Mucosa of descending colon (tissue), 3 donors: ENCODE measurements at places on chromosomes 5 and 9.

GRCh38 chr5:57152316-57152715 is 21.5 kb upstream of the GPBP1 start:
- DNase-seq = no peak

- DNase-seq = no peak
Measured at GRCh38 chr5:14718778-14719177, 54.3 kb downstream of the OTULIN start.

DNA sequence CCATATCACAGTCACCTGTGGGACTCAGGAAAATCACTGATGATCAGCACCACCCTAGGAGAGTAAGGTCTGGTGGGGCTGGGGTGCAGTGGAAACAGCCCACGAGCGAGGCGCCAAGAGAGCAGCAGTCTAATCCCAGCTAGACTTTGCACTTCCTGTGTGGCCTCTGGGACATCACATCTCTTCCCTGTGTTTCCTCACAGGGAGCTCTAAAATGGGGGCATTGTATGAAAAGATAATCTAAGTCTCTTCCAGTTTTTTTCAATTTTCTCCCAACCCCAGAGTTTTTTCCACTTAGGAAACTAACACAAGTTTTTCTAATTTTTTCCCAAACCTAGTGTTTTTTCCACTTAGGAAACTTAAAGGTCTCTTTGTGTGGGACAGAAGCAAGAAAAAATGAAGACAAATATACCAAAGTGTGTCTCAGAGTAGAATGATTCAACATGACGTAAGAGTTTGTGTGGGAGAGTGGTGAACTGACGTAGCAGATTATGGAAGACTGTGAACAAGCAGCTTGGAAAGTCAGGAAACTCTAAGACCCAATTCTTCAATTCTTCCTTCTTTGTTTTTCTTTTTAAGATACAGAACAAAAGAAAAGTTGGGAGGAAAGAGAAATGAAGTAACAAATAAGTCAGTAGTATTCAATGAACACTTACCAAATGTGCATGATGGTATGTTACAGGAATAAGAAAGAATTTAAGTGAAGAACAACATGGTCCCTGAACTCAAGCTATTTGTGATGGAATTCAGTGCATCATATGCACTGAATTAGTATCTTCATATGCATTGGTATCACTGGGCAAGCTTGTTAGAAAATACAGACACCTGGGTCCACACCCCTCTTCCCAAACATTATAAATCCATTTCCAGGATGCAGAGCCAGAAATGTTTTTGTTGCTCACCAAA is 51.3 kb downstream of the LHFPL2 start:
- no peak for DNase-seq

GRCh38 chr9:9791611-9792010 is 821.2 kb downstream of the PTPRD start:
- DNase-seq = no peak

DNA sequence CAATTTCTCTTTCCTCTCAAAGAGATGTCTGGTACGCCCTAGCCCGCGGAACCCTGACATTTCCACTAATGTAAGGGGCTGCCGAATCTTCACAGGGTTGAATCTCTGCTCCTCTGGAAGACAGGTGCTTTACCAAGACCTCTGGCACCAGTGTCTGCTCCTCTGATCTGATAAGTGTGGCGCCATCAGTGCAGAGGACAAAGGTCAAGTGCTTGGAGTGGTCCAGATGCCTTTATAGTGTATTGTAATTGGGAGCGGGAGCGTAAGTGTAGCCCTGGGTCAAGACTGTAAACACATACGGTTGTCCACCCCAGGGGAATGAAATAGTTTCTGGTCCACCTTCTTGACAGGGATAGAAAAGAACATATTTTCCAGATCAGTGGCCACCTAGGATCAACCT is 17.7 kb downstream of the ADAMTSL2 start:
- DNase-seq = no peak

DNA sequence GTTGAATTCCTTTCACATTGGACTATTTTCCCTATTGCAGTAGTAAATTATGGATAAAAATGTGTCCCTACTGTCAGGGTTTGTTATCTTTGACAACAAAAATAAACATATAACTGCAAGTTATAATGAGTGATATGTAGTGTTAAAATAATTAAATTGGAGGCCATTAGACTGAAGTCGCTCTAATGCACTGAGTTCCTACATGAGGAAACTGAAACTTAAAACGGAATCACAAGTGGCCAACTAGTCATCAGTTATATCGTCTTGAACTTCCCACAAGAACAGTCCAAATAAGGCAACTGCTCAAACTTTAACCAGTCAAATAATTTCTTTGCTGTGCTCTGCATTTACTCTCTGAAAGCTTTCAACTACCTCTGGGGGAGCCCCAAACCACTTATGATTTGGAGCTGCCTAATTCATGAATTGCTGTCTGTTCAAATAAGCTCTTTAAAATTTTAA is 2.1 kb upstream of the IFT74 start:
- DNase-seq = no peak

DNA sequence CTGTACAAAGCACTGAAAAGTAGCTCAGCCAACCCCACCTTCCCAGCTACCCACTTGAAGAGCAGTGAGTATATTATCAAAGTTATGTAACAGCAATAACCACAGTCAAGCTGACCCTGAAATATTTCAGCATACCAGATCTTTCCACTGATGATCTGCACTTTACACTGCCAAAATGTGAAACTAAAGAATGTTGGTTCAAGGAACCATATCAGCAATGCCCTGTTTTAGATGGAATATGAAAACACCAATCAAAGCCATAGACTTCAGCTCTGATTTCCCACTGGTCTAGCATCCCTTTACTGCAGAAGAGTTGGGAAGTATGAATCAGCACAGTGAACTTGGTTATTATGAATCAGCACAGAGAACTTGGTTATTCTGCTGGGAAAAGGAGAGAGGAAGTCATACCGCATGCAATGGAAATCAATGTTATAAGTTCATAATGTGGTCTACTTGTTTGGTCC is 20.0 kb downstream of the CEMIP2 start:
- DNase-seq = no peak

- DNase-seq = no peak
Measured at GRCh38 chr5:18507114-18507513, 872.9 kb downstream of the TAF11L14 start.

- no peak for DNase-seq
Measured at GRCh38 chr5:138936225-138936967, 61.3 kb upstream of the LRRTM2 start.

GRCh38 chr9:111678293-111678692 is 16.9 kb downstream of the GNG10 start:
- no peak for DNase-seq

- DNase-seq = no peak
Measured at GRCh38 chr5:11311731-11312130, 550.7 kb upstream of the DAP start.

GRCh38 chr9:95788021-95788420 is 87.5 kb upstream of the ERCC6L2 start:
- DNase-seq = no peak

DNA sequence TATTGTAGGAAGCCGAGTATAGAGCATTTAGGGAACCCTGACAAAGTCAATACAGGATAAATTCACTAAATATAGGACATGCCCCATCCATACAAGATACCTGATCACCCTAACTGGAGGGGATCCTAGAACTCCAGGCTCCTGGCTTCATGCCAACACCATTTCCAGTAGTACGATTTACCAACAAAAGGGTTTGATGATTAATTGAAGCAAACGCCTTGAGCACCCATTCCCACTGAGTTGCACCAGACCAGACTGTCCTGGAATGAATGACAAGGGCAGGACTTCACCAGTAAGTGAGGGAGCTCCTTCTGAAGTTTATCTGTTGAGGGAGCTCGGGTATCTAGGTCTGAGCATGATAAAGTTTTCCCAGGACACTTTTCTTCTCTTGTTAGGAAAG is 327.2 kb upstream of the MSX2 start:
- DNase-seq = no peak

DNA sequence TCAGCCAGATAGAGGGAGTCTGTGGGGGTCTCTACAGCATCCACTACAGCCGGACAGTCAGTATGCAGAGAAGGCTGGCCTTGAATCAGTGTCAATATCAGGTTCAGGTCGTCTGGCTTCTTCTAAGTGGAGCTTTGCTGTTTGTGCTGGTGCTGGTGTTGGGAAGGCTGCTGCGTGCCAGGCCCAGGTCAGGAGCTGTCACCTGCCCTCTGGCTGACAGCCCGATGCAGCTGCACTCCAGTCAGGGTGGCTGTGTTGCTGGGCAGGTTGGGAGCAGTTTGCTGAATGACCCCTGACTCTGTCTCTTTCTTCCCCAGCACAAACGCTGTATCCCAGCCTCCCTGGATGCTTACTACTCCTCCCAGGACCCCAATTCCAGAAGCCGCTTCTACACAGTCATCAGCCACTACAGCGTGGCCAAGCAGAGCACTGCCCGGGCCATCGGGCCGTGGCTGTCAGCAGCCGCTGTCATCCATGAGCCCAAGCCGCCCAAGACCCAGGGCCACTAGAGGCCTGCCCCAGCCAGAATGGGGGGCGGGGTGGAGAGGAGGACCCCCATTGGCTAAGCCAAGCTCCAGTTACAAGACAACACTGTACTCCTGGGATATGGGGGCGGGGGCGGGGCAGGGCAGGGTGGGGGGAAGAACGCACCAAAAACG is 61.6 kb downstream of the NSG2 start:
- no peak for DNase-seq

DNA sequence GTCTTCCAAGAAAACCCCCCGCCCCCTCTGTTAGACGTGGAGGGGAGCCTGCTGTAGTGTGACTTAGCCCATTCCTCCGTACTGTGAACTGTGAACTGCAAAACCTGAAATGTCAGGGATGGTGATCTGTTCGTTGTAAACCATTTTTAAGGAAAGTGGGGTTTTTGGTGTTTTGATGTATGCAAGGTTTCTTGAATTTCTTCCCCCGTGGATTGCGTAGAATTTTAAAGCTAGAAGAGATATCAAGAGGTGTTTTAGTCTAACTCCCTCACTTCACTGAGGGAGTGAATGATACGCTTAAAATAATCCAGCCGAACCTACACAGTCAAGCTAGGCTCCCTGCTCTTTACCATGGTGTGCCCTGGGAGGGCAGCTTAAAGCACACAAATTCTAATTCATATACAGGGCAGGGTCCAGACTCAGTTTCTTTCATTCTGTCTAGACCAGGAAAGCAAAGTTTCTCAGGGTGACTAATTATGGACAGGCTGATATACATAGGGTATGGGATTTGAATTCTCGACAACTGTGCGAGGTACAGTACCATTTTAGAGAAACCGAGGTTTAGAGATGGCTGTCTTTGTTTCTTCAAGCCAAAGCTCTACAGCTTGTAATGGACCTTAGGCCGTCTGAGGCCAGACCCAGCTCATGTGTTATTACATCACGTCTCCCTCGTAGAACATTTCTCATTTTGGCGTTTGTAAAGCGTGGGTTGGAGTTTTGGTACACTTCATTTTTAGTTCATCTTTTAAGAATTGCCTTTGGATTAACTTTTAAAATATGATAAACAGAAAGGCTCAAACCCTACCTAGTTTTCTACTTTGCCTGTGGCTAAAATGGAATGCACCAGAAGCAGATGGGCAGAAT is 2.7 kb downstream of the PTGER4 start:
- DNase-seq = no peak

DNA sequence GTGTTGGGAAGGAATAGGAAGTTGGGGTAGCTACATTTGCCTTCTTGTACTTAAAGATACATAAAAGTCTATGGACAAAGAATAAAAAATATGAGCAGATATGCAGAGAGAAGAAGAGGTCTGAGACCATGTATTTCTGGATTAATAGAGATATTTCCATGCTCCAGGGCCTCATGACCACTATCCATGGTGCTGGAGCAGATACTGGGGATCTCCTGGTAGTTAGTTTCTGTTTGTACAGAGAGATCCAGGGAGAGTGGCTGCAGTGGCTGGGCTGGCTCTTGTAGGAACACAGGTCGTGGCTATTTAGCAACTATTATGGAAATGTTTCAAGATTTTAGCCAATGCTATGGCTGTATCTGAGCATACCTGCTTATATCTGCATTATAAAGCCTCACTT is 184.2 kb upstream of the TMEM161B start:
- no peak for DNase-seq

DNA sequence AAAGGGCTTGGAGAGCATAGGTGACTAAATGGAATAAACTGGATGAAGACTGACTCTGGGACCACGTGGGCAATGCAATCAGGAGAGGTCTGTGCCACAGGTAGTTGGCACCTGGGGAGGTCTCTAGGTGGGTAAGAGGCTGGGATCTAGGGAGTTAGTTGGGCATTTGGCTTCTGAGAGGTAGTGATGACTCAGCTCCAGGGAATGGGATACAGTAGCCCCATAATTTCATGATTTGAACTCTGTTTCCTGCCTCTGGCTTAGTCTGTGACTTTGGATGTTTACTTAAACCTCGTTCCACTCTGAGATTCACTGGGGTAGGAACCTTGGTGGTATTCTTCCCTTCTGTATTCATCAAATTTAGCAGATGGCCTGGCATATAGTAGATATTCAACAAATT is 240.8 kb downstream of the KIF4B start:
- no peak for DNase-seq

DNA sequence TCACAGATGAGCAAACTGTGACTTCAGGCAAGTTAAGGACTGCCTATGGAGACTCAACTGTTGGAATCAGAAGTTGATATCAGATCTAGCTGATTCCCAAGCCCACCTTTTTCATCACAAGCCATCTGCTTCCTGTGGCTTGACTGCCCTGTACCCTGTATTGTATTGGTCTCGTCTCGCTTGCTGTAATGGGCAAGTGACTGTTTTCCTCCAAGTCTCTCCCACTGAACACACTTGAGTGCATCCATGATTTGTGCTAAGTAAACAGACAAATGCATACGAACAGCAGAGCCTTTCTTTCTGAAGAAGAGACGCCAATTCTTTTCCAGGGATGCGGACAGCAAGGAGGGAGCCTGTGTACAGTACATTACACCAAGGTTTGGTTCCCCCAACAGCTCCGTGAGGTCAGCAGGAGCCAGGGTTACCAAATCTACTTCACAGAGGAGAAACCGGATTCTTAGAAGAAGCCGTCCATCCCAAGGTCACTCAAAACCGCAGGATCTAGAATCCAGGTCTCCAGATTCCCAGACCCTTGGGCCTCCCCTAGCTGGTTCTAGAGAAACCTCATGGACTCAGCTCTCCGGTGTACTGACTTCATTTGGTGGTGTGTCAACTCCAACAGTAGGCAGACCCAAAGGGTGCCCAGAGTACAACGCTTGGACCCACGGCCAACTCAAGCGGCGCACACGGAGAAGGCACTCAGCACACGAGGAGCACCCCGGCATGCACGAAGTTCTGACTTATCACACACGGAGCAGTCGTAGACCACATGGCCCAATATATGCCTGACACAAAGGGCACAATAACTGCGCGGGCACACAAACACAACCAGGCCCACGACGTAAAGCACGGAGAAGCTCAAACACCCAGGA is 1.1 kb downstream of the BAG1 start:
- DNase-seq = no peak

- peak; percentile 93 for DNase-seq
Measured at GRCh38 chr5:149857499-149857898, 87.1 kb downstream of the PDE6A start.

- no peak for DNase-seq
Measured at GRCh38 chr9:20570087-20570486, 52.2 kb downstream of the MLLT3 start.

DNA sequence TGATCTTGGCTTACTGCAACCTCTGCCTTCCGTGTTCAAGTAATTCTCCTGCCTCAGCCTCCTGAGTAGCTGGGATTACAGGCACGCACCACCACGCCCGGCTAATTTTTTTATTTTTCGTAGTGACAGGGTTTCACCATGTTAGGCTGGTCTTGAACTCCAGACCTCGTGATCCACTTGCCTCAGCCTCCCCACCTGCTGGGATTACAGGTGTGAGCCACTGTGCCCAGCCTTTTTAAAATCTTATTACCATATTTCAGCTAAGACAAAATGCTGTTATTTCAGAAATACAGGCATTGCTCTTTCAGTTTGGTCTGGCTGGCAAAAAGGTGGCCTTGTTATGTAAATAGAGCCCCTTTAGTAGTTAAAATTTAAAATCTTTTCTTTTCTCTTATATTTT is 46.9 kb upstream of the GLDC start:
- no peak for DNase-seq
